ENCODE measurements at places on chromosomes 7 and 10. TPM values are rescaled to one million over a fixed set of nuclear protein-coding genes. Genes with fewer than 3 reads are reported as not detected.

CDK6 gene
- 132 TPM for total RNA-seq

CDHR3 gene
- 0.85 TPM for total RNA-seq

SPDYE5 gene
- not detected for total RNA-seq

SPDYE2 gene
- not detected for total RNA-seq

- H3K27ac ChIP-seq = peak overlapping the region; percentile 75
- H3K27me3 ChIP-seq = peaks cover 17% of the 10 kb centered on the region
- peaks cover 25% of the 10 kb centered on the region for H3K4me1 ChIP-seq
- peak; percentile 47 for DNase-seq
These were observed 534.3 kb downstream of the PARD3 start for GRCh38 chr10:34280599-34281374.

- peaks cover 7% of the 10 kb centered on the region for H3K27me3 ChIP-seq
- H3K36me3 ChIP-seq = no peaks in the 10 kb centered on the region
- no peak for DNase-seq
These were observed 90.7 kb downstream of the DGKI start for GRCh38 chr7:137755846-137756651.

DNA sequence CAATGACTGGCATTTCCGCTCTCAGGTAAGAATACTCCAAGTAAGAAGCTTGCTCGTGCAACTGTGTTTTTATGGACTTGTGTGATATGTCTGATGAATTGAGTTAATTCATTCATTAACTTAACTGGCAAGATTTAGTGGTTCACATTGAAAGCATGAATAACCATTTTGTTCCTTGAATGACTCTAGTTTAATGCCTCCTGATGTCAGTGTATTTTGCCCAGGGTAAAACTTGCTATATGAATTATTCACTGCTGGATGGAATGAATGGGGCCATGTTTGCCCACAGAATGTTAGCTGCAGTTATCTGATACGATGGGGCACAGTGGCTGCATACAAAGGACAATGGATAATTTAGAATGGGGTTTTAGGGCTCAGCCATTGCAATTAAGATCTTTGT is 124.1 kb downstream of the ZNF365 start:
- H3K36me3 ChIP-seq = no peaks in the 10 kb centered on the region
- peaks cover 5% of the 10 kb centered on the region for H3K27me3 ChIP-seq
- no peak for DNase-seq
- H3K4me1 ChIP-seq = no peaks in the 10 kb centered on the region
- no peak overlapping the region for H3K4me3 ChIP-seq

GRCh38 chr7:101166648-101166908 is 1.2 kb upstream of the VGF start:
- peaks cover 65% of the 10 kb centered on the region for H3K4me1 ChIP-seq
- no peak overlapping the region for H3K4me3 ChIP-seq
- H3K27me3 ChIP-seq = peaks cover 68% of the 10 kb centered on the region
- no peak for DNase-seq
- H3K36me3 ChIP-seq = peaks cover 2% of the 10 kb centered on the region

DNA sequence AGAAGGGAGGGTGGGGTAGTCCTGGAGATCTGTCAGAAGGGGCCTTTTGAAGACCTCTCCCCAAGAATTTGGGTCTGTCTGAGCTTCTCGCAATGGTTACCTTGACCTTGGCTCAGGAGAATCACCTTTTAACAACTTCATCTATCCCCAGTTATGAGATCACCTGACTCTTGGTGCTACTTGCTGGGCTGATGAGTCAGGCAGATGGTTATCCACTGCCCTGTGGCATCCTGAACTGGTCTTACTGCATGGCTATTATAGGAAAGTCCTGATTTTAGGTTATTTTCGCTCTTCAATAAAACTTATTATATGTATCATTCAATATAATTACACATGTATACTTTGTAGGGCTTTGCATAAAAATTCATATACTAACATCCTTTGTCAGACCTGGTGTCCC is 274.7 kb downstream of the GFRA1 start:
- DNase-seq = no peak
- H3K27ac ChIP-seq = no peak overlapping the region
- H3K4me3 ChIP-seq = no peak overlapping the region
- H3K36me3 ChIP-seq = no peaks in the 10 kb centered on the region

GRCh38 chr7:134784251-134785049 is 5.0 kb downstream of the CALD1 start:
- H3K4me1 ChIP-seq = no peaks in the 10 kb centered on the region
- no peak overlapping the region for H3K27ac ChIP-seq
- peaks cover 2% of the 10 kb centered on the region for H3K27me3 ChIP-seq
- H3K4me3 ChIP-seq = no peak overlapping the region
- H3K36me3 ChIP-seq = no peaks in the 10 kb centered on the region

- no peaks in the 10 kb centered on the region for H3K27me3 ChIP-seq
- no peak for DNase-seq
- peaks cover 34% of the 10 kb centered on the region for H3K36me3 ChIP-seq
- no peak overlapping the region for H3K27ac ChIP-seq
These were observed 57.9 kb upstream of the BAMBI start for GRCh38 chr10:28619455-28619854.

DNA sequence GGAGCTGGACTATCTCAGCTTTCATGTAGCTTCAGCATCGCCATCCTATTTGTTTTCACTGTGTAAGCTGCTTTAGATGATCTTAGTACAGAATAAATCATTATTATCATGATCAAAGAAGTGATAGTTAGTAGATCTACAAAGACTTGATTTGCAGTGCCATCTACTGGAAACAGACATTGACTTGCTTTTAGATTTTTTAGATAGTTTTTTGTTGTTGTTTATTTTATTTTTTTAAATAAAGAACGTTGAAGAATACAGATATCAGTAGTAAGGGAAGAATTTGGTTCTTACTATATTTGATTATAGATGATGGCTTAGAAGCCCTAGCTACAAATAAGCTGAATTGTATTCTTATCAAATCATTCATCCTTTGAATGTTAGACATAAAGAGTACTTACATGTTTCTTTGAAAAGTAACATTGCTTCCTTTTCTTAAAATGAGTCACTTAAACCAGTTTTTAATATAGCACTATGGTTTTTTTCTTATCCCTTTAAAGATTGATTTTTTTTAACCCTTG is 6.3 kb upstream of the SFMBT2 start:
- H3K36me3 ChIP-seq = no peaks in the 10 kb centered on the region
- peaks cover 8% of the 10 kb centered on the region for H3K27me3 ChIP-seq
- H3K4me3 ChIP-seq = no peak overlapping the region
- no peak for DNase-seq
- H3K27ac ChIP-seq = no peak overlapping the region
- H3K4me1 ChIP-seq = peaks cover 14% of the 10 kb centered on the region

GRCh38 chr10:59752278-59752940 is 846 bp downstream of the MRLN start:
- H3K4me1 ChIP-seq = no peaks in the 10 kb centered on the region
- no peaks in the 10 kb centered on the region for H3K36me3 ChIP-seq
- H3K4me3 ChIP-seq = no peak overlapping the region
- no peak overlapping the region for H3K27ac ChIP-seq
- peaks cover 18% of the 10 kb centered on the region for H3K27me3 ChIP-seq

DNA sequence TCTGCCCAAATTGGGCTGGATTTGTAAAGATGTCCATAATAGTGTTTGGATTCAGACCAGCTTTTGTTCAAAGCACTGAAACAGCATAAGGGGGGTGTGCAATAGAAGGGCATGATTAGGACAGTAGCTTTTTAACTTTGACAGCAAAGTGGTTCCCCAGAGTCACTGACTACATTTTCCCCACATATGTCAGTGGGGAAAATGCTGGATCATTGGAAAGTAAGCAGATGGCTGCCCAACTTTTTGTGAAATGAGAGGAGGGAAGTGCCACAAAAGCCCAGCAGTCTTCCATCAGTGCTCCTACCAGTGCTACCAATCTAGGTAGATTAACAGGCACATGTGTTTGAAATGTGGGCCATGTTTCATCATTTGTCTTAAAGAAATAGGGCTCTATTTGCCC is 162.8 kb downstream of the FZD1 start:
- no peak overlapping the region for H3K4me3 ChIP-seq
- H3K27me3 ChIP-seq = no peaks in the 10 kb centered on the region
- H3K4me1 ChIP-seq = no peaks in the 10 kb centered on the region
- no peak for DNase-seq

DNA sequence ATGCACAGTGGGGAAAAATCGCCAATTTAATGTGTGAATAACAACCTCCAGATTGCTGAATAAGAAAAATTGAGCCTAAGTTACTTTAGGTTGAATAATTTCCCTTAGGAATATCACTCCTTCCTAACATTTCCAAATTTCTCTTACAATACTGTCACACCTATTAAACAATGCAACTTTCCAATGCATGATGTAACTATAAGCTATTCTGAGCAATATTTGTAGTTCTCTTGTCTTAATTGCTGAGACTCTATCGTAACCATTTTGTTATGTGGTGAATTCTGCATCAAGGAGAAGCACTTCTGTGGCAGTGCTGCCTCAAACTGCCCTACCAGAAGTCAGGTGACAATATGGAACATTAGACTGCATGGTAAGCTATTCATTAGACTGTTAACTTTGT is 386.7 kb upstream of the LRRN3 start:
- no peaks in the 10 kb centered on the region for H3K36me3 ChIP-seq
- DNase-seq = no peak
- no peak overlapping the region for H3K27ac ChIP-seq
- no peak overlapping the region for H3K4me3 ChIP-seq
- H3K4me1 ChIP-seq = no peaks in the 10 kb centered on the region
- H3K27me3 ChIP-seq = no peaks in the 10 kb centered on the region

DNA sequence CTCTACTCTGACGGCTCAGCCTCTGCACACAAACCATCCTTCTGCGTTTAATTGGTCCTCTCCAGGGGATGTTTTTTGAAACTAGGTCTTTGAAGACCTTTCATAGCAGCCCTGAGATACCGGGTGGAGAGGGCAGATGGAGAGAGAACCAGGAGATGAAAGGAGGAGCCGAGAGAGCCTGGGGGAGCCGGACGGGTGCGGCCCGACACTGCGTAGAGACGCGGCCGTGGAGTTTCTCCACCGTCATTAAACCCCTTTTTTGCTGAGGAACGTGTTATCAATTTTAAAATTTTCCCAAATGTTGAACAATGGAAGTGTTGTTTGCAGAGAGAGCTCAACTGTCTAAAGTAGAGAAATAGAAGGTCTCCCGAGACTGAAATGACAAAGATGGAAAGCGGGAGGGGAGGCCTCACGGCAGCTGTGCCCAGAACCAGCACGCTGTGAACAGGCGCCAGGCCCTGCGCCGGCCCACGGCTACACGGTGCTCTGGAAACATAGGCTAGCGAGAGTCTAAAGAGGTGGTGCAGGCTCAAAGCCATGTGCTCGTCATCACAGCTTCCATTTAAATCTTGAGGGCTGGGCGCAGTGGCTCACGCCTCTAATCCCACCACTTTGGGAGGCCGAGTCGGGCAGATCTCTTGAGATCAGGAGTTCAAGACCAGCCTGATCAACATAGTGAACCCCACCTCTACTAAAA is 307.0 kb downstream of the PTPRN2 start:
- H3K4me1 ChIP-seq = no peaks in the 10 kb centered on the region
- H3K27me3 ChIP-seq = no peaks in the 10 kb centered on the region
- no peak overlapping the region for H3K27ac ChIP-seq
- no peak for DNase-seq
- H3K36me3 ChIP-seq = no peaks in the 10 kb centered on the region
- no peak overlapping the region for H3K4me3 ChIP-seq
